ENCODE measurements at places on chromosomes 4 and X. TPM values are rescaled to one million over a fixed set of nuclear protein-coding genes. Genes with fewer than 3 reads are reported as not detected.

NSUN7 gene
- not detected for total RNA-seq

SHROOM2 gene
- 4.5 TPM for total RNA-seq

LUZP4 gene
- not detected for total RNA-seq

GPR50 gene
- not detected for total RNA-seq

ARMCX1 gene
- 32.0 TPM for total RNA-seq

CTAG2 gene
- 0.65 TPM for total RNA-seq

CORIN gene
- total RNA-seq = 0.23 TPM

PPP1R2C gene
- not detected for total RNA-seq

NXF3 gene
- total RNA-seq = not detected

EDA gene
- 0.23 TPM for total RNA-seq

PPBP gene
- not detected for total RNA-seq

SYTL4 gene
- total RNA-seq = 35.9 TPM

USP46 gene
- 32.5 TPM for total RNA-seq

C4orf17 gene
- total RNA-seq = not detected

SHOX gene
- total RNA-seq = not detected

PHOX2B gene
- not detected for total RNA-seq

HNRNPD gene
- 17.2 TPM for total RNA-seq

CENPVL2 gene
- not detected for total RNA-seq

EGFL6 gene
- not detected for total RNA-seq

COL25A1 gene
- total RNA-seq = 5.0 TPM

MYOZ2 gene
- not detected for total RNA-seq

HSD17B13 gene
- 0.30 TPM for total RNA-seq

ANKRD50 gene
- 140 TPM for total RNA-seq

RTL3 gene
- total RNA-seq = 0.05 TPM

ETDA gene
- total RNA-seq = not detected

MAGT1 gene
- total RNA-seq = 172 TPM

SUV39H1 gene
- total RNA-seq = 1.2 TPM

GYPE gene
- 0.37 TPM for total RNA-seq

SSX2B gene
- not detected for total RNA-seq

F8A3 gene
- 0.78 TPM for total RNA-seq

LANCL3 gene
- total RNA-seq = 0.83 TPM

DIPK2B gene
- under 0.01 TPM for total RNA-seq

MORF4L2 gene
- total RNA-seq = 886 TPM

DKK2 gene
- 0.92 TPM for total RNA-seq

CPLX1 gene
- not detected for total RNA-seq

SPANXN4 gene
- total RNA-seq = not detected
